Skeletal muscle cell (primary cell): ENCODE measurements at places on chromosomes 2 and 18.
A peak's percentile ranks its signal among the peaks of the same experiment; 100 is the strongest.

GRCh38 chr18:58196881-58197872 lies 153.2 kb downstream of the NEDD4L start:
- no peak for DNase-seq

- no peak for DNase-seq
These were observed 4.4 kb downstream of the FBXO41 start for GRCh38 chr2:73279852-73280251.

DNA sequence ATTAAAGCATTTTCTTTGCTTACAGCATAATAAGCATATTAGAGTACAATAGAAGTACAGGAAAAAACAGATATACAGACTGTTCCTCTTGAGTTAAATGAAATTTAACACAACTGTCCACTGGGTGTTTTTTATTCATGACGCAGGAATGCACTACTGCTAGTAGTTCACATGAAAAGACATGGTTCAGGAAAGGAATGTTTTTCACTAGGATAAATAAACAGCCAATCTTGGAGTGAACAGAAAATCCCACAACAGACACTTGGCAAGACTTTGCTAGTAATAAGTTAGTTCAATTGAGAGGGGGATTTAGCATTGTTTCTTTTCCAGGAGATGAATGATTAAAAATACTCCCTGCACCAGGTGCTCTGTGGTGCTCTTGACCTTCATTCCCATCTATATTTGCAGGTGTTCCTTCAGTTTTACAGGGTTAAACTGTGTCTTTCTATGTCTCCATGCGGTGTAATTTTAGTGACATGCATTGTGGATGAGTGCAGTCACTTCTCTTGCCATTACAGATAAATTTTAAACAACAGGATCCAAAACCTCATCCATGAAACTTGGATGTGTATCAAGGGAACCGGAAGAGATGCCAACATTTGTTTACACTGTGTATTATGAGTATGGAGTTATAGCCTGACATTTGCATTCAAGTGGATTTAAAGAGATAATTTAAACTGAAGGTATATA lies 796.6 kb downstream of the DSC3 start:
- peak; percentile 7 for DNase-seq

DNA sequence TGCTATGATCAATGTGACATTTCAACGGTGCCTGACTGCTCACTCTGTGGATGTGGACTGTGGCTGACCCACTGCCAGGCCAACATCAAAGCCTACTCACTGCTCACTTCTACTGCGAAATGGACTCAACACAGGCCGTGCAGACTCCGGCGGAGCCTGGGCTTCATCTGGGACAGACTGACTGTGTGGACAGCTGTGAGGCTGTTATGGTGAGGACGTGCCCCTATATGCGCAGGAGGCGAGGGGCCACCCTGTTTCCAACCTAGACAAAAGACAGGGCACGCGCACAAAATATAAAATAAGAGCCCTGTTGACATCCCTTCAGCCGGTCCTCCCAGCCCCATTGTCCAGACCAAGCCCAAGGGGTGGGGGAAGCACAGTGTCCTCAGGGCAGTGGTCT lies 514.4 kb upstream of the RAB6C start:
- DNase-seq = no peak

DNA sequence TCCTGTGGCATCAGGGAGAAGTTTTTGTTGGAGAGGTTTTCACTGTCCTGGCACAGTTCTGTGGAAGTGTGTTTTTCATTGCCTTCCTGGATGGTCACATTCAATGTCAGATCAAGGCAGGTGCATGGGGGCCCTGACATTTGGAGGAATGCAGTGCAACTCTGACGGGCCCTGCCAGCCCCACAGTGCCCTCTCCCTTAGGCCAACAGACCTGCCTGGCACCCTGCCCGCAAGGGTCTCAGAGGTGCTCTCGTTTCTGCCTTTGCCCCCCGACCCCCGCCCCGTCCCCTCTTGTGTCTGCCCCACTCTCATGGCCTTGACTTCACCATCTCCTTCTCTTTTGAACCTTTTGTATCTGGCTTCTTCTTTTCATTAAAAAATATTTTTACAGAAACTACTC lies 257.2 kb upstream of the HDAC4 start:
- DNase-seq = no peak

DNA sequence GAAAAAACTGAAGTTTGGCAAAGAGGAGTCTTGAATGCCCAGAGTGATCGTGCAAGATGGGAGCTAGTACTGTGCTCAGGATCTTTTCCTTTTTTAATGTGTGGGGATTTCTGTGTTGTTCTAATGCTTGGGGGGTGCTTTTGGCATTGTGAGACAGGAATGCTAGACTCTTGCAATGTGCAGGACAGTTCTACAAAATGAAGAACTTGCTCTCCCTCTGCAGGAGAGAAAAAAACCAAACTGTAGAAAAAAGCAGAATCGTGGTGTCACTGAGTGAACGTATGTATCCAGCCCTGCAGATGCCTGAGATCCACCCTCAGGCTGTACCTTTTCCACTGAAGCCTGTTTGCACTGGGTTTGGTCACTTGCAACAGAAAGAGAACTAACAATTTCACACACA lies 12.1 kb upstream of the TTC39C start:
- no peak for DNase-seq

GRCh38 chr2:163370169-163370886 lies 365.5 kb downstream of the FIGN start:
- no peak for DNase-seq

- no peak for DNase-seq
These were observed 52.5 kb downstream of the ZNF236 start for GRCh38 chr18:76874642-76875389.

- DNase-seq = no peak
These were observed 672.6 kb upstream of the GYPC start for GRCh38 chr2:125983364-125983763.
